Common myeloid progenitor, CD34-positive (primary cell): ENCODE measurements at places on chromosomes 5 and 9.

DNA sequence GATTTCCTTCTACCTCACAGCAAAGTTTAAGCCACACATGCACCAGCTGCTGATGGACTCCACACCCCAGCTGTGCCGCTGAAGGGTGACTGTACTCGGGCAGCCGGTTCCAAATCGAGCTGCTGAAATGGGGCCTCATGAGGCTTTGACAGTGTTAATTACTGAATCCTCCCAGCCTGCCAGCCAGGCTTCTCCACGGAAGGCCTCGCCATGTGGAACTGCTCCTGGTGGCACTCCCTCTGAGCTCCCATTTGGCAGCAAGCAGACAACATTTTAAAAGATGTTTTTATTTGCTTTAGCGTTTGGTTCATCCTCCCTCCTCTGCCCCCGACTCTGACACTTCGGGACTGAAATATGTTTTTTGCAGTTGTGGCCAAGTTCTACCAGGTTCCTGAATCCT, 479.4 kb upstream of the MPDZ start:
- H3K4me1 ChIP-seq = no peaks in the 10 kb centered on the region
- H3K27me3 ChIP-seq = no peaks in the 10 kb centered on the region
- DNase-seq = no peak
- no peak overlapping the region for H3K27ac ChIP-seq

- H3K27ac ChIP-seq = no peak overlapping the region
- no peak overlapping the region for H3K4me3 ChIP-seq
- DNase-seq = peak; percentile 47
- H3K4me1 ChIP-seq = peaks cover 28% of the 10 kb centered on the region
- H3K36me3 ChIP-seq = no peaks in the 10 kb centered on the region
- no peaks in the 10 kb centered on the region for H3K27me3 ChIP-seq
Observed at GRCh38 chr5:56812110-56812509, 3.2 kb upstream of the MAP3K1 start.

- no peaks in the 10 kb centered on the region for H3K36me3 ChIP-seq
- H3K27ac ChIP-seq = no peak overlapping the region
- H3K4me1 ChIP-seq = no peaks in the 10 kb centered on the region
Observed at GRCh38 chr9:134206311-134207300, 42.2 kb upstream of the RNU6ATAC start.

- H3K27ac ChIP-seq = no peak overlapping the region
- no peak for DNase-seq
- H3K27me3 ChIP-seq = no peaks in the 10 kb centered on the region
- H3K36me3 ChIP-seq = no peaks in the 10 kb centered on the region
- H3K4me1 ChIP-seq = no peaks in the 10 kb centered on the region
Observed at GRCh38 chr5:9524941-9525340, 20.9 kb downstream of the SEMA5A start.

- H3K36me3 ChIP-seq = no peaks in the 10 kb centered on the region
- H3K4me3 ChIP-seq = no peak overlapping the region
- no peak for DNase-seq
- H3K27ac ChIP-seq = no peak overlapping the region
- H3K4me1 ChIP-seq = no peaks in the 10 kb centered on the region
Observed at GRCh38 chr9:31536471-31536870, 848.0 kb upstream of the ACO1 start.

DNA sequence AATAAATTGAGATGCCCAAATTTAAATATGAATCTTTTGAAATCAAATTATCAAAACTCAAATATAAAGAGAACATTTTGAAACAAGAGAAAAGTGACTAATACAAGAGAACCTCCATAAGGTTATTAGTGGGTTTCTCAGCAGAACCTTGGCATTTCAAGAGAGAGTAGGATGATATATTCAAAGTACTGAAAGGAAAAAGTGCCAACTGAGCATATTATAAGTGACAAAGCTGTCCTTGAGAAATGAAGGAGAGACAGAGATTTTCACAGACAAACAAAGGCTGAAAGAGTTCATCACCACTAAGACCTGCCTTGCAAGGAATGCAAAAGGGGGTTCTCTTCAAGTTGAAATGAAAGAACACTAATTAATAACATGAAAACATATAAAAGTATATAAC, 366.0 kb downstream of the HINT1 start:
- no peaks in the 10 kb centered on the region for H3K36me3 ChIP-seq
- no peaks in the 10 kb centered on the region for H3K4me1 ChIP-seq
- no peak for DNase-seq
- H3K27ac ChIP-seq = no peak overlapping the region

GRCh38 chr5:83741571-83741970, 20.9 kb upstream of the HAPLN1 start:
- no peak for DNase-seq
- H3K4me3 ChIP-seq = no peak overlapping the region
- H3K27me3 ChIP-seq = no peaks in the 10 kb centered on the region
- H3K36me3 ChIP-seq = no peaks in the 10 kb centered on the region

GRCh38 chr5:79243224-79243623, 7.3 kb downstream of the JMY start:
- no peaks in the 10 kb centered on the region for H3K27me3 ChIP-seq
- no peak overlapping the region for H3K4me3 ChIP-seq
- peaks cover 6% of the 10 kb centered on the region for H3K4me1 ChIP-seq
- H3K27ac ChIP-seq = no peak overlapping the region
- DNase-seq = no peak

- no peak for DNase-seq
- no peak overlapping the region for H3K4me3 ChIP-seq
- H3K4me1 ChIP-seq = peaks cover 7% of the 10 kb centered on the region
- H3K27me3 ChIP-seq = no peaks in the 10 kb centered on the region
- H3K36me3 ChIP-seq = peaks cover 25% of the 10 kb centered on the region
Observed at GRCh38 chr5:1508659-1509290, 15.0 kb downstream of the LPCAT1 start.

- peaks cover 2% of the 10 kb centered on the region for H3K27me3 ChIP-seq
- no peaks in the 10 kb centered on the region for H3K36me3 ChIP-seq
- peaks cover 3% of the 10 kb centered on the region for H3K4me1 ChIP-seq
- no peak overlapping the region for H3K4me3 ChIP-seq
Observed at GRCh38 chr9:121721770-121722169, 70.3 kb downstream of the DAB2IP start.

DNA sequence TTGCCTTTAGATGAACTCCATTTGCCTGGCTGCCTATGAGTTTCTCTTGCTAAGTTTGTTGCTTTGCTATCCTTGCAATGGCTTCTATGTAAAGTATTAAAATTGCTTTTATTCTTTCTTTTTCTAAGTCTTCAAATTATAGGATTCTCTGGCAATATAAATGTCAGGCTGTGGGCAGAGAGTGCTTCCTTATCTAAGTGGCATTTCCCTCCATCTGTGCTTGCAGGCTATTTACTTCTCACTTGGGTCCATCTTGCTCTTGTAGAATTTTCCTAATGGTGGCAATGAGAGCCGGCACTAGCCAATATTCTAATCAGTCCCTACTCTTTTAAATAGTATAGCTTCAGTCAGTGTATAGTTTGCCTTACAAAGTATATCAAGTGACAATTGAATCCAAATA, 63.3 kb downstream of the FAM174A start:
- no peaks in the 10 kb centered on the region for H3K36me3 ChIP-seq
- H3K4me1 ChIP-seq = peaks cover 18% of the 10 kb centered on the region
- peak overlapping the region; percentile 3 for H3K27ac ChIP-seq
- H3K27me3 ChIP-seq = no peaks in the 10 kb centered on the region
- no peak overlapping the region for H3K4me3 ChIP-seq

GRCh38 chr5:172452398-172453205, 1.7 kb downstream of the SH3PXD2B start:
- peaks cover 18% of the 10 kb centered on the region for H3K27me3 ChIP-seq
- H3K27ac ChIP-seq = no peak overlapping the region
- no peak for DNase-seq
- H3K4me1 ChIP-seq = peaks cover 30% of the 10 kb centered on the region
- H3K36me3 ChIP-seq = no peaks in the 10 kb centered on the region
